Right renal pelvis (tissue), 4 donors: ENCODE measurements at places on chromosomes 11 and 22. TPM values are rescaled to one million over a fixed set of nuclear protein-coding genes. Genes with fewer than 3 reads are reported as not detected.

LTBP3 gene
- polyA plus RNA-seq: 137 TPM

BATF2 gene
- 3.3 TPM for polyA plus RNA-seq

DEFB131B gene
- polyA plus RNA-seq: not detected

KCNK7 gene
- polyA plus RNA-seq: 0.61 TPM

MRGPRF gene
- polyA plus RNA-seq: 26.4 TPM

CHST1 gene
- polyA plus RNA-seq: 8.9 TPM

OR5A1 gene
- 0.01 TPM for polyA plus RNA-seq

SGSM1 gene
- 2.6 TPM for polyA plus RNA-seq

RIC3 gene
- 12.0 TPM for polyA plus RNA-seq

OLFML1 gene
- polyA plus RNA-seq: 44.1 TPM

POTEH gene
- polyA plus RNA-seq: not detected

SLC43A3 gene
- 22.1 TPM for polyA plus RNA-seq

IL17REL gene
- polyA plus RNA-seq: not detected

FGF4 gene
- polyA plus RNA-seq: 0.03 TPM

GSTP1 gene
- polyA plus RNA-seq: 781 TPM

GAL3ST3 gene
- polyA plus RNA-seq: 5.4 TPM

TENM4 gene
- 20.1 TPM for polyA plus RNA-seq

USP2 gene
- 11.0 TPM for polyA plus RNA-seq

ANAPC15 gene
- 55.2 TPM for polyA plus RNA-seq

ARHGAP20 gene
- 4.7 TPM for polyA plus RNA-seq

IGLL1 gene
- 0.51 TPM for polyA plus RNA-seq

ANGPTL5 gene
- not detected for polyA plus RNA-seq

SLC17A6 gene
- polyA plus RNA-seq: not detected

C11orf52 gene
- 12.6 TPM for polyA plus RNA-seq

ANO9 gene
- polyA plus RNA-seq: 9.4 TPM

MS4A7 gene
- polyA plus RNA-seq: 5.1 TPM
